ENCODE measurements at places on chromosomes 5 and 9. TPM values are rescaled to one million over a fixed set of nuclear protein-coding genes. Genes with fewer than 3 reads are reported as not detected.
A peak's percentile ranks its signal among the peaks of the same experiment; 100 is the strongest.

CENPP gene
- 0.37 TPM for total RNA-seq

DNA sequence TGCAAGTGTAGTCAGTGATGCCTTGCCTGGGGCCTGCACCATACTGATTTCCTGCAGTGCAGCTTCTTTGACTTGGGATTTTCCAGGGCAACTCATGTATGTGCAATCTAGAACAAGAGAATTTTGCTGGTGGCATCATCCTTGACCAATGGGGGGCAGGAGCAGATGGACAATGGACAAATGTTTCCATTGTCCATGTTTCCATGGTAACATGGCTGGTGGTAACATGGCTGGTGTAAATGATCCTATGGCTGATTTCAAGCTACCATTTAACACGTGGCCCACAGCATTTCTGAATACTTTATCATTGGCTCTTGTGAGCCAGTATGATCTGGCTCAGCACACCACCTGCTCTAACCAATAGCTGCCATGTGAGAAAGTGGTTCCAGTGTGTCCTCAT is 130.1 kb upstream of the OSMR start:
- no peaks in the 10 kb centered on the region for H3K4me1 ChIP-seq
- no peaks in the 10 kb centered on the region for H3K36me3 ChIP-seq
- no peak overlapping the region for H3K27ac ChIP-seq
- no peak for DNase-seq
- no peak overlapping the region for H3K4me3 ChIP-seq

CDX1 gene
- total RNA-seq, result 368 TPM

GRCh38 chr5:173954671-173955521 is 34.1 kb upstream of the C5orf47 start:
- DNase-seq, result no peak
- H3K36me3 ChIP-seq, result peaks cover 71% of the 10 kb centered on the region
- H3K27me3 ChIP-seq, result no peaks in the 10 kb centered on the region
- peak overlapping the region; percentile 59 for H3K27ac ChIP-seq
- H3K4me1 ChIP-seq, result no peaks in the 10 kb centered on the region

NUDT12 gene
- 15.3 TPM for total RNA-seq

DNA sequence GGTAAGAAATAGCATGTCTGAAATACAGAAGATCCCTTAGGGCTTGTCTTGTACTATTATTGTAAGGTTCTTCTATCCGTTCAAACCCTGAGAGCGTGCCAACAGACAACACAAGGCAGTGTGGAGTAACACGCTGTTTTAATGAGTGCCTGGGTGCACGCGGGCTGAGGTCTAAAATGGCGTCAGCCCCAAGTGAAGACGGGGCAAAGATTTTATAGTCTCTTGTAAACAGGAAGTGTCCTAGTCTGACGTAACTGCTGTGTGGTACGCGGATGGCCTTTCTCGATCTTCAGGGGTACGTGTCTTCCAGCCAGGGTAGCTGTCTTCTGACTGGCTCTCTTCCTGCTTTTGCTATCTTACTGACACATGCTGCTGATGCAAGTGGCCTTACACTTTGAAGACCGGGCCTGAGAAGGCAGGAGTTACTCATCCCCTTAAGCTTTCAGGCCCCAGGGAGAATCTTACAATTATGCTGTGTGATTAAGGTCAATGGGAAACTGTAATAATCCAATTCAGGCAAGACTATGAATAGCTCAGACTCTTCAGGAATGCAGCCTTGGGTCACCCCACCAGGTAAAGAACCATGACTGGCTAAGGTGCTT is 1812.0 kb upstream of the CDH9 start:
- H3K4me3 ChIP-seq, result no peak overlapping the region
- no peaks in the 10 kb centered on the region for H3K4me1 ChIP-seq
- no peaks in the 10 kb centered on the region for H3K27me3 ChIP-seq
- no peak for DNase-seq

DNA sequence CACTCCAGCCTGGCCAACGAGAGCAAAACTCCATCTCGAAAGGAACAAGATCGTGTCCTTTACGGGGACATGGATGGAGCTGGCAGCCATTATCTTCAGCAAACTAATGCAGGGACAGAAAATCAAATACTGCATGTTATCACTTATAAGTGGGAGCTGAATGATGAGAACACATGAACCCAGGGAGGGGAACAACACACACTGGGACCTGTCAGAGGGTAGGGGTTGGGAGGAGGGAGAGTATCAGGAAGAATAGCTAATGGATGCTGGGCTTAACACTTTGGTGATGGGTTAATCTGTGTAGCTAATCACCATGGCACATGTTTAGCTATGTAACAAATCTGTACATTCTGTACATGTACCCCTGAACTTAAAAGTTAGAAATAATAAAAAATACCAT is 40.9 kb downstream of the NMUR2 start:
- no peaks in the 10 kb centered on the region for H3K4me1 ChIP-seq
- no peak overlapping the region for H3K4me3 ChIP-seq

- H3K36me3 ChIP-seq, result no peaks in the 10 kb centered on the region
- no peaks in the 10 kb centered on the region for H3K4me1 ChIP-seq
- no peak overlapping the region for H3K4me3 ChIP-seq
- H3K27ac ChIP-seq, result no peak overlapping the region
- DNase-seq, result no peak
These were observed 268.0 kb upstream of the MVB12B start for GRCh38 chr9:126058591-126058990.

- H3K4me1 ChIP-seq, result peaks cover 17% of the 10 kb centered on the region
- H3K27ac ChIP-seq, result no peak overlapping the region
- H3K36me3 ChIP-seq, result no peaks in the 10 kb centered on the region
- H3K27me3 ChIP-seq, result no peaks in the 10 kb centered on the region
- no peak for DNase-seq
- no peak overlapping the region for H3K4me3 ChIP-seq
These were observed 18.0 kb upstream of the CRB2 start for GRCh38 chr9:123337971-123338370.

DNA sequence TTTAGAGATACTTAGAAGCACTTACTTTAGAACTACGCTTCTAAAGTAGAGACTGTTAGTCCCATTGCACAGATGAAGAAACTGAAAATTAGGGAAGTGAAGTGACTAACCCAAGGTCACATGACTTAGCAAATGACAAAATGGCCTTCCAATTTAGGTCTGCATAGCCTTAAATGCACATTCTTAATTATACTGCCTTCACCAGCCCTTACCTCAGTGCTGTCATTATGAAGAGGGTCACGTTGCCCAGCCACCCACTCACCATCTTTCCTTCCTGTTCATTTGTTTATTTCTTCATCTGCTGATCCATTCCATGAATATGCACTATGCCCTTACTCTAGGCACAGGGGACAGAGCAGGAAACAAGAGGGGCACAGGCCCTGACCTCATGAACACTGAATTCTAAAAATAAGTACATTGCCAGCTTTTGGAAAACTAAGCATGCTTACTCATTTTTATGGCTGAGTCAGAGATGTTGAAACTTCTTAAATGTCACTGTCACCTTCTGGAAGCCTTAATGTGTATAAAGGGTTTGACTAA is 8.6 kb downstream of the HAVCR2 start:
- H3K36me3 ChIP-seq, result no peaks in the 10 kb centered on the region
- no peak for DNase-seq
- H3K4me3 ChIP-seq, result no peak overlapping the region

GRCh38 chr9:93446073-93446472 is 5.4 kb upstream of the FAM120A start:
- no peaks in the 10 kb centered on the region for H3K27me3 ChIP-seq
- H3K27ac ChIP-seq, result no peak overlapping the region
- H3K4me3 ChIP-seq, result no peak overlapping the region
- H3K36me3 ChIP-seq, result peaks cover 19% of the 10 kb centered on the region
- no peak for DNase-seq
- H3K4me1 ChIP-seq, result peaks cover 11% of the 10 kb centered on the region

TAF11L5 gene
- not detected for total RNA-seq

- no peaks in the 10 kb centered on the region for H3K27me3 ChIP-seq
- no peak overlapping the region for H3K27ac ChIP-seq
- peaks cover 54% of the 10 kb centered on the region for H3K4me1 ChIP-seq
- H3K4me3 ChIP-seq, result no peak overlapping the region
- no peaks in the 10 kb centered on the region for H3K36me3 ChIP-seq
These were observed 19.5 kb downstream of the PHF2 start for GRCh38 chr9:93595861-93596365.

GRCh38 chr5:157322581-157322980 is 56.7 kb downstream of the CYFIP2 start:
- no peaks in the 10 kb centered on the region for H3K36me3 ChIP-seq
- no peak overlapping the region for H3K4me3 ChIP-seq
- no peaks in the 10 kb centered on the region for H3K27me3 ChIP-seq
- H3K4me1 ChIP-seq, result no peaks in the 10 kb centered on the region
- DNase-seq, result no peak
- H3K27ac ChIP-seq, result no peak overlapping the region

N4BP3 gene
- 1.6 TPM for total RNA-seq

GADD45G gene
- total RNA-seq, result 12.7 TPM

GRCh38 chr5:158354958-158355357 is 496.0 kb upstream of the CLINT1 start:
- H3K36me3 ChIP-seq, result no peaks in the 10 kb centered on the region
- no peaks in the 10 kb centered on the region for H3K4me1 ChIP-seq
- no peak overlapping the region for H3K27ac ChIP-seq
- H3K27me3 ChIP-seq, result no peaks in the 10 kb centered on the region
- DNase-seq, result no peak

DNA sequence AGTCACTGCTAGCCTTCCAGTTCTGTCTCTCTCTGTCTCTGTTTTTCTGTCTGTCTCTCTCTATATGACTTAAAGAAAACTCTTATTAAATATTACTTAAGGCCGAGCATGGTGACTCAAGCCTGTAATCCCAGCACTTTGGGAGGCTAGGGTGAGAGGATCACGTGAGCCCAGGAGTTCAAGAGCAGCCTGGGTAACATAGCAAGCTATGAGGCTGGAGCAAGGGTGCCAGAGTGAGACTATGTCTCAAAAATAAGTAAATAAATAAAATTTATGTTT is 1.7 kb upstream of the GBGT1 start:
- peaks cover 30% of the 10 kb centered on the region for H3K4me1 ChIP-seq
- H3K36me3 ChIP-seq, result no peaks in the 10 kb centered on the region
- no peak for DNase-seq
- H3K27me3 ChIP-seq, result peaks cover 9% of the 10 kb centered on the region

SOWAHA gene
- 83.3 TPM for total RNA-seq

PPP2CA gene
- total RNA-seq, result 198 TPM

CSF2 gene
- total RNA-seq, result not detected

GRCh38 chr9:133858771-133859170 is 120.6 kb upstream of the SARDH start:
- no peak overlapping the region for H3K4me3 ChIP-seq
- DNase-seq, result no peak
- H3K36me3 ChIP-seq, result no peaks in the 10 kb centered on the region
- H3K27me3 ChIP-seq, result no peaks in the 10 kb centered on the region
- H3K27ac ChIP-seq, result no peak overlapping the region
- peaks cover 20% of the 10 kb centered on the region for H3K4me1 ChIP-seq

PFN3 gene
- not detected for total RNA-seq

DNA sequence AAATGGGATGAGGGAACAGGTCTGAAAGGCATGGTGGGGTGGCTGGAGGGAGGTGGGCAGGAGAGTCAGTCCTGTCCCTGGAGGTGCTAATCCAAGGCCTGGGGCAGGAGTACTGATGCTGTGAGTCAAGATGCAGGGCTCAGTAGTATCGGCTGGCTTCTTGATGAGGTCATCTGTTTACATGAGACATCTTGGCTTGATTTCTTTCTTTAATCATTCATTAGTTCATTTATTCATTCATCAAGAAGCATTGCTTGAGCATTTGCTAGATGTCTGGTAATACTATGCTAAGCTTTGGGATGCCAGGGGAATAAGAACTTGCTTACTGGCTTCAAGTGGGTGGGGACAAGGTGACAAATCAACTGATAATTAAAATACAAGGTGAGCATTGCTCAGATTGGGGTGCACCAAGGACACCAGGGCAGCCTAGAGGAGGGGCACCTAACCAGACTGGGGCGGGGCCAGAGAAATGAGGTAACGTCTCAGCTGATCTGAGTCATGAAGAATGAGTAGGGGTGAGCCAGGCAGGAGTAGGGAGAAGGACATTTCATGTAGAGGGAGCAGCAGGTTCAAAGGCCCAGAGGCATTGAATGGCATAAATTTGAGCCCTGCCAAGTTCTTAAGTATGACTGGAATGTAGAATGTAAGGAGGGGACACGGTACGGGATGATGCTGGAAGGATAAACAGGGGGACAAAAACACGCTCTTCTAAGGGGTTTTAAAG is 88.8 kb downstream of the EGFLAM start:
- H3K27me3 ChIP-seq, result no peaks in the 10 kb centered on the region
- H3K4me3 ChIP-seq, result no peak overlapping the region
- no peaks in the 10 kb centered on the region for H3K36me3 ChIP-seq
- no peak for DNase-seq
- no peaks in the 10 kb centered on the region for H3K4me1 ChIP-seq

- H3K27me3 ChIP-seq, result peaks cover 90% of the 10 kb centered on the region
- H3K36me3 ChIP-seq, result no peaks in the 10 kb centered on the region
- H3K4me3 ChIP-seq, result peak overlapping the region; percentile 38
- H3K27ac ChIP-seq, result no peak overlapping the region
- peak; percentile 48 for DNase-seq
- peaks cover 8% of the 10 kb centered on the region for H3K4me1 ChIP-seq
These were observed 10.8 kb upstream of the IFNA2 start for GRCh38 chr9:21395778-21396717.

RNF208 gene
- 2.3 TPM for total RNA-seq

GRCh38 chr9:224582-225520 is 10.2 kb downstream of the DOCK8 start:
- no peak for DNase-seq
- peak overlapping the region; percentile 50 for H3K27ac ChIP-seq
- no peaks in the 10 kb centered on the region for H3K4me1 ChIP-seq

ARL14EPL gene
- not detected for total RNA-seq

GRCh38 chr9:137728444-137729311 is 109.9 kb downstream of the EHMT1 start:
- no peak for DNase-seq
- no peaks in the 10 kb centered on the region for H3K4me1 ChIP-seq
- no peak overlapping the region for H3K4me3 ChIP-seq
- H3K36me3 ChIP-seq, result peaks cover 13% of the 10 kb centered on the region
- no peak overlapping the region for H3K27ac ChIP-seq
- no peaks in the 10 kb centered on the region for H3K27me3 ChIP-seq

DNA sequence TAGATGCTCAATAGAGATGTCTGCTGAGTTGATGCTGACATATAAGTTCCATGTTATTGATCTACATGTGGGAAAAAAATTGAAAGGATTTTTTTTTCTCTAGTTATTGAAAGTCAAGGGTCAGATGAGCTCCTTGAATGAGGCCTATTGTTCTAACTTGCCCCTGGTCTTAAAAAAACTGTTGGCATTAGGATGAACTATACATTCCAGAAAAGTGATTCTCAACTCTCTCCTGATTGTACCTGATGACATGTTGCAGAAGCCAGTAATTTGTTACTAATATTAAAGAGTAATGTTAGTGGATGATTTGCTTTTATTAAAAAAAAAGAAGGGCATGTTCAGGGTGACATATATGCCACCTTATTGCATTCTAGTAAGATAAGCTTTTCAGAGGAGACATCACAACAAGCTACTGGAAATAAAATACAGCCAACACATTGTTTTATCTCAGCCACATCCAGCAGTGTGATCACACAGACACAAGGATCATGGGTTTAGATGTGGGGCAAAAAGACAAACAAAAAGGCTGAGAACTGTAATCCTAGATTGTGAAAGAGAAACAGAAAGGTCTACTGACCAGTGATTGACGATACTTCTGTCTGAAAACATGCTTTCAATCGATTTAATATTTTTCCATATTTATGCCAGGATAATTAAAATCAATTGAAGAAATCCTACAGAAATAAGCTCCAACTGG is 1314.1 kb upstream of the C9orf72 start:
- no peak overlapping the region for H3K4me3 ChIP-seq
- H3K27me3 ChIP-seq, result no peaks in the 10 kb centered on the region
- no peak overlapping the region for H3K27ac ChIP-seq

PHYKPL gene
- total RNA-seq, result 175 TPM

All from transverse colon (tissue), 4 donors.